PC-3 (cell line): ENCODE measurements at places on chromosomes 3 and 15. TPM values are rescaled to one million over a fixed set of nuclear protein-coding genes. Genes with fewer than 3 reads are reported as not detected.
A peak's percentile ranks its signal among the peaks of the same experiment; 100 is the strongest.

DNA sequence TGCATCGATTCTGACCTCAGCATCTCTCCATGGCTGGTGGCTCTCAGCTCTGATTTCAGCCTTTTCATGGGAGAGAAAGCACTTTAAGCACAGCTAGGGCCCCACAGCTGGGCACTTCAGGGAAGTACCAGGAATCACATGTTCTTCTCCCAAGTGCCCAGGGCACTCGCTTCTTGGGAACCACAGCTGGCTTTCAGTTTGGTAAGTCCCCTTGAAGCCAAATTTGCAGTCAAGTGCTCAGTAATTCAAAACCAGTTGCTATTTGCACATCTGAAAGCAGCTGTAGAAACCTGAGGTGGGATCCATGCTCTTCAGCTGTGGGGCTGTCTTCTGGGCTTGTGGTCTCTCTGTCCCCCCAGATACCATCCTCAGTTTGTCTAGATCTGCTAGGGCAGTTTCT is 12.8 kb downstream of the GABRA5 start:
- no peak for DNase-seq
- H3K36me3 ChIP-seq = no peaks in the 10 kb centered on the region
- H3K4me1 ChIP-seq = no peaks in the 10 kb centered on the region
- H3K27ac ChIP-seq = no peak overlapping the region

GRCh38 chr15:29312387-29312786 is 42.8 kb upstream of the NSMCE3 start:
- H3K4me1 ChIP-seq = no peaks in the 10 kb centered on the region
- H3K27me3 ChIP-seq = peaks cover 58% of the 10 kb centered on the region
- no peak overlapping the region for H3K4me3 ChIP-seq

DNA sequence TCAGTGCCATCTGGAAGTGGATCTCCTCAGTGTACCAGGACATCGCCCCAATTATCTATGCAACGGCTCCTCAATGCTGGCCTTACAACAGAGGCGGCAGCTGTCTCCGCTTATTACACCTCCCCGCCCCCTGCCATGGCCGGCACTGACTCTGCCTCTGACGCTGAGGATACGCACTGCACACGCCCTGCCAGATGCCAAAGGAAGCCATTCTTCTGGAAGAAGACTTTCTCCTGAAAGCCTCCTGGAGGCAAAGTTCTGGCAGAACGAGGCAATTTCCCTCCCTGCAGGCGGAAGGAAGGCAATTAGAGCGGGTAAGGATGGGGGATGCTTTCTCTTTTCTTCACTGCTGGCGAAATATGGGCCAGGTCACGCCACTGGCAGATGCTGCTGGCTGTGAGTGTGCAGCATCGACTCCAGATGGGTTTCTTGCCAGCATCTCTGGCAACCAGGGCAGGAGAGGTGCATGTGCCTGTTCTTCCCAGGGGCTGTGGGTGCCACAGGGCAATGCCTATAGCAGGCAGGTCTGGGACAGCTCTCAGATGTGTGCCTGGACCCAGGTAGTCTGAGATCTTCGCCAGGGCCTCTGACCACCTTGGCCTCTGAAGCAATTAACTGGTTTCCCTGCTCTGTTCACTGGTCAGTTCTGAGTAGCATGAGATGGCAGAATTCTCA is 62.2 kb upstream of the MRPS22 start:
- H3K4me3 ChIP-seq = no peak overlapping the region
- H3K4me1 ChIP-seq = no peaks in the 10 kb centered on the region
- no peaks in the 10 kb centered on the region for H3K27me3 ChIP-seq
- no peaks in the 10 kb centered on the region for H3K36me3 ChIP-seq

DNA sequence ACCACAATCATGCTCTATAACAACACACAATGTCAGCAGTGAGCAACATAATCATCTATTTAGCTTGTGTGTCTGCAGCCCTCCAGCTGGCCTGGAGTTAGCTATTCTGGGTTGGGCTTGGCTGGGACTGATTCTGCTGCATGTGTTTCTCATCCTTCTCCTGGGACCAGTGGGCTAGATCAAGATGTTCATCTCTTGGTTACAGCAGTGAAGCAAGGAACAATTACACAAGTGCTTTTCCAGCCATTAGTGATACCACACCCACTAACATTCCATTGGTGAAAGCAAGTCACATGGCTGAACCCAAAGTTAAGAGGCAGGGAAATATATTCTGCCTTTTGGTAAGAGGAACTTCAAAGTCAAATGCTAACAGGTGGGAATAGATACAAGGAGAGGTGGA is 14.6 kb downstream of the NUDT16 start:
- H3K27ac ChIP-seq = no peak overlapping the region
- no peaks in the 10 kb centered on the region for H3K4me1 ChIP-seq
- DNase-seq = no peak
- H3K36me3 ChIP-seq = no peaks in the 10 kb centered on the region
- no peak overlapping the region for H3K4me3 ChIP-seq

- DNase-seq = no peak
- no peaks in the 10 kb centered on the region for H3K36me3 ChIP-seq
- H3K27me3 ChIP-seq = no peaks in the 10 kb centered on the region
- H3K4me1 ChIP-seq = no peaks in the 10 kb centered on the region
- no peak overlapping the region for H3K4me3 ChIP-seq
- no peak overlapping the region for H3K27ac ChIP-seq
Measured at GRCh38 chr15:47974724-47975123, 146.1 kb upstream of the SLC24A5 start.

DNA sequence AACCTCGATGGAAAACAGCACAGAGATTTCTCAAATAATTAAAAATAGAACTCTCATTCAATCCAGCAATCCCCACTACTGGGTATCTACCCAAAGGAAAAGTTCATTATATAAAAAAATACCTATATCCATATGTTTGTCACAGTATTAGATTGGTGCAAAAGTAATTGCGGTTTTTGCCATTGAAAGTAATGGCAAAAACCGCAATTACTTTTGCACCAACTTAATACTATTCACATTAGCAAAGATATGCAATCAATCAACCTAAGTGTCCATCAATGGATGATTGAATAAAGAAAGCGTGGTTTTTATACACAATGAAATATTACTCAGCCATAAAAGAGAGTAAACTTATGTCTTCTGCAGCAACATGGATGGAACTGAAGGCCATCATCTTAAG is 12.2 kb upstream of the CCDC54 start:
- no peaks in the 10 kb centered on the region for H3K27me3 ChIP-seq
- H3K4me1 ChIP-seq = peaks cover 21% of the 10 kb centered on the region
- DNase-seq = no peak
- no peak overlapping the region for H3K27ac ChIP-seq
- no peak overlapping the region for H3K4me3 ChIP-seq

DNA sequence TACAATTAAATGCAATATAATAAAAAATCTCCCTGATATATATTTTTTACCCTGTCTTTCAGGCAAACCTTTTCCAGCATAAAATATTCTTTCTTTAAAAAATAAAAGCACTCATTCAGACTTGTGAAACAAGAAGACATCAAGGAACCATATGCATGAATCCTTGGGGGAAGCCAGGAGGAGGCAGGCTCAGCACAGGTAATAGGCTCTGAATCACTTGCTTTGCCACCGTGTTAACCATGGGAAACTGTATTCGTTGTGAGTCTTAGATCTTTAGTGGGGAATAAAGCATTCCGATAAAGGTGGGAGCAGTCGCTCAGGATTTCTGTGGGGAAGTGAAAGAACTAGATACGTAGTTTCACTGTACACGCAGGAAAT is 42.4 kb downstream of the FBN1 start:
- H3K27ac ChIP-seq = no peak overlapping the region
- no peaks in the 10 kb centered on the region for H3K36me3 ChIP-seq
- H3K4me3 ChIP-seq = no peak overlapping the region
- DNase-seq = peak; percentile 4

DNA sequence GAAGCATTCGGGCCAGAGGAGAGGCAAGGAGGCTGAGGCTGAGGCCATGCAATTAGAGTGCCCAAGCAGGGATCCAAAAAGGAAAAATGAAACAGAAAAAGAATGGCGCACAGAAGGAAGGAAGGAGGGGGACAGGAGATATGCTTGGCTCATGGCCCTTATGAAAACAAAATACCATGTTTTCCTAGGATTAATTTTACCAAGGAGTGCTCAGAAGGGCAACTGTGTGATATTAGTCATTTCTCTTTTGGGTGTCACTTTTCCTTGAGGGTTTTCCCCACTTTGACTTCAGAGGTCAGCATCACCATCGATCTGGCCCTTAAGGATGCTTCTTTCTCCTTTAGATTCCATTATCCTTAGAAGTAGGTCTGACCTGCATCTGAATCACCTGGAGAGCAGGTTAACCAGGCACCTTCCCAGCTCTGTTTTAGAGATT is 1.4 kb downstream of the PARP14 start:
- no peaks in the 10 kb centered on the region for H3K36me3 ChIP-seq
- peak; percentile 43 for DNase-seq
- H3K4me1 ChIP-seq = peaks cover 23% of the 10 kb centered on the region
- H3K27me3 ChIP-seq = no peaks in the 10 kb centered on the region

- no peak overlapping the region for H3K4me3 ChIP-seq
- no peak for DNase-seq
- no peaks in the 10 kb centered on the region for H3K27me3 ChIP-seq
- H3K36me3 ChIP-seq = 0 out of 2 replicates have a peak, but pooled peaks cover 1% of the 10 kb centered on the region
Measured at GRCh38 chr3:86982883-86983282, 8.1 kb downstream of the VGLL3 start.

GRCh38 chr15:98776607-98777281 is 128.4 kb downstream of the IGF1R start:
- no peaks in the 10 kb centered on the region for H3K36me3 ChIP-seq
- H3K27me3 ChIP-seq = no peaks in the 10 kb centered on the region
- no peak overlapping the region for H3K4me3 ChIP-seq
- no peak overlapping the region for H3K27ac ChIP-seq
- H3K4me1 ChIP-seq = peaks cover 4% of the 10 kb centered on the region; the same call in 1 of the 2 replicates
- no peak for DNase-seq

DNA sequence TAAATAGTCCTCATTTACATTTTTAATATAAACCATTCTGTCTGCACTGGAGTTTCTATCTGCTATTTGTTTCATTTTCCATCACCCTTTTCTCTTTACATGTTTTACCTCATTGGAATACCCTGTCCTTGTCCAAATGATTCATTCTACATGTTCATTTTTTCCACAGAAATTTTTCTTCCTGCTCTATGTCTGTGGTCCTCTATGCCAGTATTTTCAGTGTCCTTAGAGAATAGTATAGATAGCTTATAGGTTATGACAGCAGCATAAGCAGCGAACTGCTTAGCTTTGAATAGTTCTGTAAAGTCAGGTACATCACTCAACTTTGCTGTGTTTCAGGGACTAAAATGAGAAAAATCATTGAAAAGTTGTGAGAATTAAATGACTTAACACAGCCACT is 742.3 kb upstream of the CBLB start:
- peaks cover 30% of the 10 kb centered on the region for H3K4me1 ChIP-seq
- no peak overlapping the region for H3K27ac ChIP-seq
- no peak for DNase-seq
- no peak overlapping the region for H3K4me3 ChIP-seq
- no peaks in the 10 kb centered on the region for H3K27me3 ChIP-seq

- H3K27ac ChIP-seq = peak overlapping the region; percentile 98
Measured at GRCh38 chr15:73936588-73937290, 10.5 kb downstream of the LOXL1 start.

Gene CACNA2D3
- total RNA-seq = not detected in 2 replicates

Gene PP2D1
- not detected in 2 replicates for total RNA-seq

Gene CCR5
- total RNA-seq = not detected in 2 replicates

Gene SYNPR
- not detected in 2 replicates for total RNA-seq

Gene LTK
- total RNA-seq = 0.07 and 0.29 TPM in 2 replicates

Gene RTP4
- 0.11 TPM in 1 of 2 replicates, not detected in the other for total RNA-seq

Gene FOXB1
- total RNA-seq = not detected in 2 replicates
